Stimulated activated CD4-positive, alpha-beta T cell treated with anti-CD3 and anti-CD28 coated beads, Interleukin-1b, Interleukin-23, amount 100 ng/mL, for 4 hours (primary cell): ENCODE measurements at places on chromosomes 4 and X.

DNA sequence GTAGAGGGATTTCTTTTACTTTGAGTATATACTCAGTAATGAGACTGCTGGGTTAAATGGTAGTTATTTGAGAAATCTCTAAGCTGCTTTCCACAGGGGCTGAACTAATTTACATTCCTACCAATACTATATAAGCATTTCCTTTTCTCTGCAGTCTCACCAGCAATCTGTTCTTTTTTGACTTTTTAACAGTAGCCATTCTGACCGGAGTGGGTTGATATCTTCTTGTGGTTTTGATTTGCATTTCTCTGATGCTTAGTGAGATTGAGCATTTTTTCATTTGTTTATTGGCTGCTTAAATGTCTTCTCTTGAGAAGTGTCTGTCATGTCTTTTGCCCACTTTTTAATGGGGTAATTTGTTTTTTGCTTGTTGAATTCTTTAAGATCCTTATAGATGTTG is 43.3 kb downstream of the SPCS3 start:
- no peak for DNase-seq

GRCh38 chr4:48484494-48485168 is 1.5 kb downstream of the SLC10A4 start:
- no peak for DNase-seq

DNA sequence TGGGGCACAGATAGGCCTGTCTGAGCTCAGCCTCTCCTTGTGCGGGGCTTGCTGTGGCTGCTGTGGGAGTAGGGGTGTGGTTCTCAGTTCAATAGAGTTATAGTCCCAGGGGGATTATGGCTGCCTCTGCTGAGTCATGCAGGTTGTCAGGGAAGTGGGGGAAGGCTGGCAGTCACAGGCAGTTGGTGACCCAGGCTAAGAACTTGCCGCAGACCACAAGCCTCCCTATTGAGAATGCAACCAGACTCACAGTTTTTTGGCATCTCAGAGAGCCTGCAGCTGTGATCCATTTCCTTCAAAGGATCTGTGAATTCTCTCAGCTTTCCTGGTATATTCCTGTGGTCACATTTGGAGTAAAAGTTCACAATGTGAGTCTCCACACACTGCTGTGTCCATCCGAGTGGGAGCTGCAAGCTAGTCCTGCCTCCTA is 364.9 kb downstream of the ZNF674 start:
- no peak for DNase-seq

GRCh38 chrX:11346121-11346682 is 53.0 kb downstream of the AMELX start:
- no peak for DNase-seq

- no peak for DNase-seq
Measured at GRCh38 chr4:95985791-95986550, 146.1 kb downstream of the PDHA2 start.

DNA sequence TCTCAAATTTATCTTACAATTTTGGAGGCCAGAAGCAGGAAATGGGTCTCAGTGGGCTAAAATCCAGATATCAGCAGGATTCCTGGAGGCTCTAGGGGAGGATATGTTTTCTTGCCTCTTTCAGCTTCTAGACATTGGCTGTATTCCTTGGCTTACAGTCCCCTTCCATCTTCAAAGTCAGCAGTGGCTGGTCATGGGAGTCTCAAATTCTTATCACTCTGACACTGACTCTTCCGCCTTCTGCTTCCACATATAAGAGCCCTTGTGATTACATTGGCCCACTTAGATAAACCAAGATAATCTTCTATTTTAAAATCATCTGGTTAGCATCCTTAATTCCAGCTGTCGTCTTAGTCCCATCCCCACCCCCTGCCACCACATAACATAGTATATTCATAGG is 113.0 kb downstream of the PCDH7 start:
- DNase-seq = no peak

- DNase-seq = no peak
Measured at GRCh38 chr4:182642831-182643230, 274.4 kb downstream of the DCTD start.

DNA sequence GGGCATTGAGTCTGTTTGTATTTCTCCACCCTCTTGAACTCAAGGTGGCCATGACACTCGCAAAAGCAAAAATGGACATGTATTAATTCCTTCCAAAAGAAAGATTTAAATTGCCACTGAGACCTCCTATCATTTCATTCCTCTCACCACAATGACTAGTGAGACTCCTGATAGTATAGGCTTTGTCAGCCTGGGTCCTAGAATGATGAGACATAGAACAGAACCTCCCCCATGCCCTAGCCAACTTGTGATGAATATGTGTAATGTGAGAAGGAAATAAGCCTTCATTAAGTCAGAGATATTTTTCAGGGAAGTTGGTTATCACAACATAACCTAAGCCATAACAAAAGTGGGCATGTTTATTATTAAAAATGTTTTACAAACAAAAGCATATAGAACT is 62.5 kb downstream of the ASB9 start:
- no peak for DNase-seq

- DNase-seq = no peak
Measured at GRCh38 chr4:112848911-112849310, 200.5 kb upstream of the ANK2 start.

- no peak for DNase-seq
Measured at GRCh38 chrX:18885328-18886004, 98.4 kb downstream of the PHKA2 start.

DNA sequence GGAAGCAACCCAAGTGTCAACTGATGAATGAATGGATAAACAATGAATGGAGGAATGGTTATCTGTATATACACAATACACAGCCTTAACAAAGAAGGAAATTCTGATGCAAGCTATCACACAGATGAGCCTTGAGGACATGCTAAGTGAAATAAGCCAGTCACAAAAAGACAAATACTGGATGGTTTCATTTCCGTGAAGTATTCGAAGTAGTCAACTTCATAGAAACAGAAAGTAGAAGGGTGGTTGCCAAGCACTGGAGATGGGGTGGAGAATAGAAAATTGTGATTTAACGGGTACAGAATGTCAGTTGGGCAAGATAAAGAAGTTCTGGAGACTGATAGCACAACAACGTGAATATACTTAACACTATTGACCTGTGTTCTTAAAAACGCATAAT is 28.2 kb downstream of the CENPU start:
- DNase-seq = no peak
